KBM-7 (cell line): ENCODE measurements at places on chromosomes 1 and 21.

- no peak for DNase-seq
These were observed 13.9 kb downstream of the LMX1A start for GRCh38 chr1:165342587-165342986.

DNA sequence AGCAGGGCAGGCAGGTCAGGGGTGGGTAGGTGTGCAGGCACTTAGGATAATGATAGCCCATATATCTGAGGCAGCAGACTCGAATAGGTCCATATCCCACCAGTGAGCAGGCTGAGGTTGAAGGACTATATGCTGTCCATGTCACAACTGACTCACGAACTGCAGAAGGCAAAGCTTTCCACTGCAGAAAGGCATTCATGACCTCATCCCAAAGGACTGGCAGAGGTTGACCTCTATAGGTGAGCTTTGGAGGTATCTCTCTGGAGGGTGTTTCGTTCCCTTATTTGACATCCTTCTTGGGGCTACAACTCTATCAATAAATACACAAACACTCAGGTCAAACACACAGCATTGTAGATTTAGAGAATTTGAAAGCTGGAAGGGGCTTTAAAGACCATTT lies 42.8 kb upstream of the MARK1 start:
- DNase-seq, result no peak

- no peak for DNase-seq
These were observed 63.4 kb upstream of the CSF1 start for GRCh38 chr1:109847251-109847650.

DNA sequence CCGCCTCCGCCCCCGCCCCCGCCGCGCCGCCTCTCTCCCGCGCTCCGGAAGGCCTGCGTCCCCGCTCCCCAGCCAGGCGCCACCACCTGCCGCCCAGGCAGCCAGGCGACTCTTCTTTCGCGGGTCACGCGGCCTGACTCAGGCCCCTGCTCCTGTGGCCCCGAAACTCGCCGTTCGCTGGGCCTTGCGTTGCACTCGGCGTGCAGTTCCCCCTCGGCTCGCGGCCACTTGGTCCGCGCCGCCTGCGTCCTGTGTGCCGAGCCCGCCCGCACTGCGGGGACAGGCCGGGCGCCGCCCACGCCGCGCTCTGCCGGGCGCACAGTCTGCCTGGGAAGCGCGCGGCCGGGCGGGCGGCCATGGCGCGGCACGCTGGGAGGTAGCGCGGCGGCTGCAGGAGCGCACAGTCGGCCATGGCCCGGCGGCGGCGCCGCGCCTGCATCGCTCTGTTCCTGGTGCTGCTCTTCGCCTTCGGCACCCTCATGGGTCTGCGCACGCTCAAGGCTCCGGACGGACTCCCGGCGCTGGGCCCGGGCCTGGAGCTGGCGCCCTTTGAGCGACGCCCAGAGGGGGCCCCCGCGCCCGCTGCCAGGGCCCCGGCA lies at the start of gene MANEAL:
MANEAL (plus strand) TSS at position 75 of the 599 bp plus-strand sequence; CDS start at position 411, 336 bp downstream.
- DNase-seq, result peak; percentile 64

DNA sequence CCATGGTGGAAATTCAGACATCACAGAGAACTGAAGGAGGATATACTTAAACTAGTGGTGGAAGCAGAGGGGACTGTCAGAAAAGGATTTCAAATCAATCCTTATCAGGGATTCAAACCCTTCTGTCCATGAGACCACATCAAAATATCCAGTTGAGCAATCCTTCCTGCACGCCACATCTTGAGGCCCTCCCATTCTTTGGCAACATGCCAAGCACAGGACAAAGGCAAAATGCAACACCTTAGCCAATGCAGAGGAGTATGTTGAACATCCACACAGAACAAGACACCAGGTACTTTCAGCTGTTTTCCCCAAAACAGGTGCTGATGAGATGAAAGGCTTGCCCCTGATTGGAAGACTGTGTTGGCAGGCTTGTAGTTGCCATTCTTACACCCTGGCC lies 81.8 kb upstream of the PLXNA2 start:
- DNase-seq, result no peak

DNA sequence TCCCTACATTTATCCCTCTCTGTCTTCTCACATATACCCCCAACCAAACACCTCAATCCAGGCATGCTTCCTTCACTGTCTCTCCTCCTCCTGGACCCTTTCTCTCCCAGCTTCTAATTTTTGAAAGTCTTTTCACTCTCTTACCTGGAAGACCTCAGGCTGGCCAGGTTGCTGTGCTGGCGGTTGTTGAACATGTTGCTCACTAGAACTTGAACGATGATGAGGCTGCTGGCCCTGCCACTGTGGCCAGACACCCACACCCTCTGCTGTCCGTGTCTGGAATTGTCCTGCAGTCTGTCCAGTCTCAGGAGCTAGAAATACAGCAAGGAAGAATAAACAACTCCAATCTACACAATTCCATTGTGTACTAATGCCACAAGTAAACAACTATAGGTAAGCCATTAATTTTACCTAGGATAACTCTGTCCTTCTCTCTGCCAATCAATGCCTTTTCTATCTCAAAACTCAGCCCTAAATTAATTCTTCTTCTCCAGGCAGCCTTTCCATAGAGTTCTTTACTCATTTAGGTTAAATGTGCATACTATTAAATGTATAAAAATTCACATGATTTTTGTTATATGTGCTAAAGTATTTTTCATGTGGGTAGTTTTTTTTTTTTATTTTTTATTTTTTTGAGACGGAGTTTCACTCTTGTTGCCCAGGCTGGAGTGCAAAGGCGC lies 5.1 kb upstream of the CTSK start:
- DNase-seq, result peak; percentile 69

GRCh38 chr1:12619792-12620487 lies 1.9 kb upstream of the DHRS3 start:
- DNase-seq, result peak; percentile 78

GRCh38 chr1:55604749-55605148 lies 389.6 kb upstream of the USP24 start:
- DNase-seq, result no peak
